ENCODE measurements at places on chromosomes 3 and 15. TPM values are rescaled to one million over a fixed set of nuclear protein-coding genes. Genes with fewer than 3 reads are reported as not detected.

The CLDN16 gene
- total RNA-seq: not detected

The RHOV gene
- not detected for total RNA-seq

The PRR20G gene
- total RNA-seq: not detected

The KLHL40 gene
- not detected for total RNA-seq

The BMF gene
- 19.6 TPM for total RNA-seq

The ZPLD1 gene
- total RNA-seq: not detected

The FSIP1 gene
- total RNA-seq: not detected

The CASR gene
- 0.02 TPM for total RNA-seq

The CD200R1 gene
- 11.2 TPM for total RNA-seq

The FNDC3B gene
- 78.6 TPM for total RNA-seq

The ARGFX gene
- not detected for total RNA-seq

The NPAP1 gene
- not detected for total RNA-seq

The GOLGA6B gene
- not detected for total RNA-seq

The FOXB1 gene
- total RNA-seq: not detected

The STAG1 gene
- 50.7 TPM for total RNA-seq

The P2RY12 gene
- 0.39 TPM for total RNA-seq

The IL17RD gene
- not detected for total RNA-seq
